Type B pancreatic cell (in vitro differentiated cells): ENCODE measurements at places on chromosomes 7 and 10.

GRCh38 chr10:27253576-27253975, 13.0 kb upstream of the ACBD5 start:
- DNase-seq = no peak

GRCh38 chr10:48582970-48583369, 21.9 kb downstream of the ARHGAP22 start:
- DNase-seq = no peak

DNA sequence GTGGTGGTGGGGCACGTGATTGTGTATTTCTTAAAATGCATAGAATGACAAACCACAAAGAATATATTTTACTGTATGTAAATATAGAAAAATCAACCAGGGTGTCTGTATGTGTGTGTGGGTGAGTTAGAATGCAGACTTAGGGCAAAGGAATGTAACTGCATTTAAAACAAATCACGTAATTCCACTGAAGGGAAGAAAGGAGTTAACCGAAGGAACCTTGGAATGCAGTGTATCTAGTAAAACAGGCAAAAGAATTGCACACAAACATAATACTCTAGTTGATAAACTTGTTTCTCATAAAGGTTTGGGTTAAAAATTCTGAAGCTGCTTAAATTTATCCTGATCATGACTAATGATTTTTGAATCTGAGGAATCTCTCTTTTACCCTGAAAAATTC, 134.9 kb downstream of the ADRA2A start:
- DNase-seq = no peak

DNA sequence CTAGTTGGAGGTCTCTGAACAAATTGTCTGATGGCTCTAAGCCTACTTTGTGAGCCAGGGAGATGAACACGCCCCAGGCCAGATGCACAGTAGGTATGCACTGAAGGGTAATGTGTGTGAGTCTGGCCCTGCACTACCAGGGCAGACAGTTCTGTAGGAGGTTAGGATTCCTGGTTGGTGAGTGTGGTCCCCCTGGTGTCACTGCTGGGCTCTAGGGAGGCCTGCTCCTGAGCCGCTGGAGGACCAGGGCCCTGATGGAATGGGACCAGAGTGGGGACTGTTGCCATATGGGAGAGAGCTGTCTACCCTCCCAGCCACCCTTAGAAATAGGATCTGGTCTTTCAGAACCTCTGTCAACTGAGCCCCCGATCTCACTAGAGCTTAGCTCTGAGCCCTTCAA, 42.0 kb downstream of the CDH23 start:
- DNase-seq = no peak

GRCh38 chr10:11193001-11193551, 175.4 kb downstream of the CELF2 start:
- DNase-seq = no peak

DNA sequence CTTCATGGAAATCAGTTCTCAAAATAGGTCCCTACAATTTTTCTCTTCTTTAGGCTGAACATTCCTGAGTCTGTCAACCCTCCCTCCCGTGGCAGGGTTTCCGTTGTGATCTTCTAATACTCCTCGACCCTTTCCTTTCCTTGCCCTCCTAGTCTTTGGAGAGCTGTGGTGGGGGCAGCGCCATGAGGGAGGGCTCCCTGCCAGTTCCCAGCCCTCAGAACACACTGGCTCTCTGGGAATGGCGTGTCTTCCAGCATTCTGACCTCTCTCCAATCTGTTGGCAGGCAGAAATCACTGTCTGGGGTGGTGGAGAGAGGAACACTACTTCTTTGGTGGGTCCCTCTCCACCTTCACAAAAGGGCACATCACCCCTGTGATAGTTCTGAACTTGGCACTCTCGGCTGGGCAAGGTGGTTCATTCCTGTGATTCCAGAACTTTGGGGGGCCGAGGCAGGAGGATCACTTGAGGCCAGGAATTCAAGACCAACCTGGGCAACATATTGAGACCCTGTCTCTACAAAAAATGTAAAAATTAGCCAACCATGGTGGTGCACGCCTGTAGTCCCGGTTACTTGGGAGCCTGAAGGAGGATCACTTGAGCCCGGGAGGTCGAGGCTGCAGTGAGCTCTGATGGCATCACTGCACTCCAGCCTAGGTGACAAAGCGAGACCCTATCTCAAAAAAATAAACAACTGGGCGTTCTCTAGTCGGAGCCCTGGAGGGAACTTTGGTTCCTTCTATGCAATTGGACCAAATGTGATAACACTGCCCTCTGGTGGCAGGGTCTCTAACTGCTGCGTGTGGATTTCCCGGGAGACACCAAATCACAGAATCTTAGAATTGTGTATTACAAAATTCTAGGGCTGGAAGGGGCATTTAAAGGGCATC, 13.1 kb upstream of the ARPC1A start:
- DNase-seq = no peak

DNA sequence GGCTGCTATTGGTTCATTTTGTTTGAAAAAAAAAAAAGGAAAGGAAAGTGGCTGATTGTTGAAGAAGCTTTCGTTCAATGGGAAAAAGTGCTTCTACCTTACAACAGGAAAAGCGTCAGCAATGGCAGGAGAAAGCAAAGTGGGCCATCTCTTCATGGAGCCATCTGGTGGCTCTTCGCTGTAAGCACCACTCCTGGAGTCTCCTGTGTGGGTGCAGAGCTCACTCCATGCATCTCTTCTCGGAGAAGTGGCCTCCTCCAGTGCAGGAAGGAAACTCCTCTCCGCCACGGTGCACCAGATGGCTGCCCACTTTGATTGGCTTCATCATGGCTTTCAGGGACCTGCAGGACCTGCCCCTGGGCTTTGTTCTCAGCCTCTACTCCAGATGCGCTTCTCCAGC, 250.9 kb downstream of the PTEN start:
- no peak for DNase-seq

DNA sequence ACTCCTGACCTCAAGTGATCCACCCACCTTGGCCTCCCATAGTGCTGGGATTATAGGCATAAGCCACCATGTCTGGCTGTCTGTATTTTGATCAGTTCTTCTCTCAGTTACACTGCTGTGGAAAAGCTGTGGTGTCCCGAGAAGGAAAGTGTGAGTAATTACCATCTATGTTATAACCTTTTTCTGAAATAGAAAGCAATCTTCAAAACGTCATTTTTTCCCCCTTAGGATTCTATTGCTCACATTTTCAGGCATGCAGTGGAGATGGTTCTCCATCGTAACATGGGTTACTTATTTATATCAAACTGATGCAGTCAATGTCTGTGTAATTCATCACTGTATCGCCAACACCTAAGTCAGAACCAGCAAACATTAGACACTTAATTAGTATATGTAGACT, 103.5 kb upstream of the FAM3C start:
- no peak for DNase-seq

DNA sequence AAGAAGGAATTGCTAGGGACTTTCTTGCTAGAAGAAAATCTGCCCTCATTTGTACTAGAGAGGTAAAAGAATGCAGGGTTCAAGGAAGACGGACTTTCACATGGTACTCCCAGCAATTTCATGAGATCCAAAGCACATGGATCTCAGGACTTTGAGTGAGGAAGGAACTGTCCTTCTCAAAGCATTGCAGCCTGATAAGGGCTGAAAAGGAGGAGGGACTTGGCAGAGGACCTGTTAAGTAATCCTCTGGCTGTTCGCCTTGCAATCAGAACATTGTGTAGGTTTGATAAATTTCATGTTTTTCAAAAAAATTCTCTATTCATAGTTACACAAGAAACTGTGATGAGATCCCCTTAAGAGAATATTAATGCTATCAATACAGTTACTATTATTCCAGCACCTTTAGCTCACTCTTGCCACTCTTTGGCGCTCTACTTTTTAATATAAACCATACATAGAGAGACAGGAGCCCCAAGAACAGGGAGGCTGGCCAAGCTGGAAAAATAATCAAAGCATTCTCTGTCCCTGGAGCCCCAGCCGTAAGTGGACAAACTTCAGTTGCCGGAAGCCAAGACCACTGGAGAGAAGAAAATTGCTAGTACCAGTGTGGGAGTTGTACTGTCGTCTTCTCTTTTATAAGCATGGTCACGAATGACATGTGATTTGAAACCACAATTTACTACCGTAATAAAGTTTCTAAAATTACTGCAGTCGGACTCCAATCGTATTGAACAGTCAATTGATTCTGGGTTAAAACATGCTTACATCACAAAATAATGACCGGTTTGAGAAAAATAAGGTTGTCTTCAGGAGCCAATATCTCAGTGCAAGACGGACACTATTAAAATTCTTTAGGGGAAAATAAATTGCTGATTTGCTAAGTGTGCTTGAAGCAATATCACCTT, 424.4 kb downstream of the SDK1 start:
- no peak for DNase-seq

DNA sequence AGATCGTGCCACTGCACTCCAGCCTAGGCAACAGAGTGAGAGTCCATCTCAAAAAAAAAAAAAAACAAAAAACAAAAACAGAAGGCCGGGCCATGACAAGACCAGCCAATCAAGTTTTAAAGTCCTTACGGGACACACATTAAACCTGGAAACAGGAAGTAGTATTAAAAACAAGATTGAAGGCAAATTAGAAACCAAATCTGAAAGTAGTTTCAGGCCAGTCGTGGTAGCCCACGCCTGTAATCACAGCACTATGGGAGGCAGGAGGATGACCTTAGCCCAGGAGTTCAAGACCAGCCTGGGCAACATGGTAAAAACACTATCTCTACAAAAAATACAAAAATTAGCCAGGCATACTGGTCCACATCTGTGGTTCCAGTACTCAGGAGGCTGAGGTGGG, 18.1 kb downstream of the PSAP start:
- DNase-seq = no peak

DNA sequence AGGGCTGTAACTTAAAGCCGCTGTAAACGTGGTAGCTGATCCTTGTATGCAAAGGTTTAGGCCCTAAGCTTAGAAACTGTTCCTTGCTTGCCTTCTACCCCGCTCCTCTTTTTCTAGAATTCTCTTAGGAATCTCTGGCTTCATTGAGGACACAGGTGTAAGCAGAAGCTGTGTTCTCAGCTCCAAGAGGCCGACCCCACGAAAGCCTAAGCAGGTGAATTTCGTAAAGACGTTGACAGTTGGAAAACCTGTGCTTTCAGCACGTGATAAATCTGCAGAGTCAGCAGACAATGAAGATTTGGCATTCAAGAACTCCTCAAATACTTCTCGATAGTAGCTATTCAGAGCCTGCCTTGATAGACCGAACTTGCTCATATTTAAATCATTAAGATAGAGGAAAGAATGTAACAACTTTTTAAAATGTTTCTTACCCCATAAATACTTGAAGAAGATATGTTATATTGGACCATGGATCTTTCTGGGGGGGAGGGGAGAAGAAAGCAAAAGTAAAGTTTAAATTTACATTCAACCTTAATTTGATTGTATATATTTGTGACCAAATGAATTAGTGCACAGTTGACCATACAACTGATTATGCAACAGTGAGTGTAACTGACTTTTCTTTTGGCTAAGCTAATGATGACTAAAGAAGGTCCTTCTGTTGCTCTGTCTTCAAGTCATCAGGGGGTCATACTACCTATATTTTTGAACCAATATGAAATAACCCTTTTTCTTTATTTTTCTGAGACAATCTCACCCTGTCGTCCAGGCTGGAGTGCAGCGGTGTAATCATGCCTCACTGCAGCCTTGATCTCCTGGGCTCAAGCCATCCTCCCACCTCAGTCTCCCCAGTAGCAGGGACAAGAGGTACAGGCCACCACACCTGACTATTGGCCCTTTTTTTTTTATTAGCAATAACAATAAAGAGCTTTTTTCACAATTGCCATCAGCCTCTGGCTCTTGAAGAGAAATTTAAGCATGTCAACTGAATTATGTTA, 1.2 kb upstream of the GDI2 start:
- DNase-seq = peak; percentile 11

- no peak for DNase-seq
Measured at GRCh38 chr10:126687121-126687606, 16.7 kb upstream of the C10orf90 start.

DNA sequence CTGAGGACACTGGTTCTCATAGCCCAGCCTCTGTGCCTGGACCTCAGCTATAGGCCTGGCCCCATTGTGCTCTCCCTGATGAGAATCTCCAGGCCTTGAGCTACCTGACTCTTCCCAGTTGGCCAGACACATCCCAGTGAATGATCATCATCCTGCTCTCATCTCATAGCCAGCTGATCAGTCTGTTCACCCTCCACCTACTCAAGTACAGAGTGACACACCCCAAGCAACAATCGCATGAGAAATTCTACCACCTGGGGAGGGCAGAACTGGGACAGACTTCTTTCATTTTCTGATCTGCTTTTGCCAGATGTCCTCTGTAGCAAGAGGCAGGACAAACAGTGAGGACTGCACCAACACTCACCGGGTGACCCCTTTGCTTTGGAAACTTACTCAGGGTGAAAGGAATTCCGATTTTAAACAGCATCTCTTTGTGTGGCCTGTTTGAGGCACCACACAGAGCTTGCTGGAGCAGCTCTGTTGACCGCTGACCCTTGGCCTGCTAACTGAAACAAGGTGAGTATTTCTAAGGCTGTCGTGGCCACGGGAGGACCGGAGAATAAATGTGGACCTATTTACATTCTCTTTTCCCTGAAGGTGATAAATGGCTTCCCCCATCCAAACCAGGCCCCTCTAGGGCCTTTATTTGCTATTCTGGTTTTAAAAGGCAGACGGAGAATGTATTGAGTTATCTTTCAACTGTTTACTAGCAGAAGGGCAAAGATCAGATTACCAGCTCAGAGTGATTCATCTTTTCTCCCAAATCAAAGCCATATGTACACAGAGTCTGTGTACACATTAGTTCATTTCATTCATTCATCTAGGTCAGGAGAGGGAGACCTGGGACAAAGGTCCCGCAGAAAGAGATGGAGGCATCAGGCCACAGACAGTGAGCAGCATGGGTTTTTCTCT, 181.4 kb upstream of the TNS3 start:
- no peak for DNase-seq

- no peak for DNase-seq
Measured at GRCh38 chr10:93061594-93062513, 1.3 kb downstream of the CYP26C1 start.

DNA sequence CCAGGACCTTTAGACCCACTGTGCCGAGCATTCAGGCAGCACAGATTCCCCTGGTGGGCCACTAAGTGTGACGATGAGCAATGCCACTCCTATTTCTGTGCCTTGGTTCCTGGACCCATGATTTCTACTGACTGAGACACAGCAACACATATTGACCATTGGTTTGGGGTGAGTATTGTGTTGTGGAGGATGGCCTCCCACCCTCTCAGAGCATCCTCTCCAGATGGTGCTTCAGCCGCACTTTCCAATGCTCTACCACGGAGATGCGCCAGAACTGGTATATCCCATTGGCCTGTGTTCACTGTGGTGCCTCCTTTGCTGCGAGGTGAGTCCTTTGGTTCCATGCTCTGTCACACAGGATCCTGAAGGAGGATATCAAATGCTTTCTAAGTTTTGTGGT, 10.1 kb upstream of the GDF10 start:
- no peak for DNase-seq

- no peak for DNase-seq
Measured at GRCh38 chr7:95865716-95866371, 93.5 kb downstream of the DYNC1I1 start.

- no peak for DNase-seq
Measured at GRCh38 chr10:115956225-115957011, 316.6 kb downstream of the GFRA1 start.

- DNase-seq = no peak
Measured at GRCh38 chr7:44867073-44867995, 18.0 kb downstream of the PURB start.

- no peak for DNase-seq
Measured at GRCh38 chr7:114588506-114588905, 173.9 kb downstream of the FOXP2 start.

GRCh38 chr10:78972947-78973900, 95.5 kb upstream of the ZMIZ1 start:
- DNase-seq = peak; percentile 79
